ENCODE measurements at places on chromosomes 7 and 10.

GRCh38 chr7:28623863-28624262 is 211.5 kb downstream of the CREB5 start:
- DNase-seq: no peak

DNA sequence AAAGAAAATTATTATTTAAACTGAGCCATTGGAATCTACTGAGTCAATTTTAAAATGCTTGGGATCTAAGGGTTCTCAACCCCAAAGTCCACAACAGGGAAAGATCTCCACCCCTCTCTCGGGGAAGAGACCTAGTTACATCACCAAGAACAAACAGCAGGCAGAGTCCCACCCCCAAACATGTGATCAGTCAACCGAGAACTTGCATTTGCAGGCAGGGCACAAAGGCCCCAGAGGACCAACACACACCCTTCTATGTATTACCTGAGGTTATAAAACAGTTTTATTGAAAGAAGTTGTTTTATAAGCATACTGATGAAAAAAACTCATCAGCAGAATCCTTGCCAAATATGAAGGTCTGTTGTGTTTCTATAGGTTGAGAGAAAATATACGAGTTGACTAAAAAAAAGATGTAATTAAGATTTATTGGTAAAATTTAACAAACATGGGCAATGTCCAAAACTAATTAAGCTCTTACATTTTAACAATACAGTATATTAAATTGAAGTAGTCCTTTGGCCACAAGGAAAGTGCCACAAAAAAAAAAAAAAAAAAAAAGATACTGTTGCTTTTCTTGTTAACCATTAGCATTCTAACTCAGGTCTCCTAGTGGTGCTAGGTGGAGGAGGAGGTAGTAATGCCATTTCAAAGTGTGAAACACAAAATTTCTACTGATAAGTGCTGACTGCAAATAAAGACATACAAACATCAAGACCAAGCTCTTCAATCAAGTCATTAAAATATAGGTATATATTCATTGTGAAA is 975 bp upstream of the USP54 start:
- DNase-seq: peak; percentile 38

DNA sequence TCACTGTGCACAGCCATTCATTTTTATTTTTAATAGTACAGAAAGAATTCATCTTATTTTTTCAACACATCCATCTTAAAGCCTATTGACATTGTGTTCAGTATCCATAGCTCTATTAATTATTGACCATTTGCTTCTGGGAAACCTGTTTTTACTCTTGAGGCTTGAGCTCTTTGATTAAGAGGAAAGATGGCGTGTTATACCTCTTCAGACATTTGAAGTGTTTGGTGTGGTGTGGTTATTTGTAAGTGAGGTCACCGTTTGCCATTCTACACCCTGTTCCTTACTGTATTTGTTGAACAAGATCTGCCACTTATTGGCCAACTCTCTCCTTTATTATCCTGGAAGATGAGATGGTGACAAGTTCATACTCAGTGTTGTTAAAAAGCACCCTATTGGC is 18.4 kb downstream of the C7orf57 start:
- DNase-seq: no peak

DNA sequence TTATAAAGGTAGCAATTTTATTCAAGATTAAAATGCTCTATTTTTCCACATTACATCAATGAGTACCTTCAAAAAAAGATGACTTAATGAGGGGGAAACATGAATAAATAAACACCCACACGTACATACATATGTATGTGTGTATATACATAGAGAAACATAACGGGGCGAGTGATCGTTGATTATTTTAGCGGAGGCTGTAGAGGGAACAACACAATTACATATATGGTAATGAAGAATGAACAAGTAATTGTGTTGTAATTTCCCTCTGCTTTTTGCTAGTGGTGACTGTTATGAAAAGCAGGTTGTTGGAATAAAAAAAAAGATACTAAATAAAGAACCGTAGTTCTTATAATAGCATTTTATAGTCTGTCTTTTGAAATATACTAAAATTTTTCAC is 63.2 kb downstream of the CACNB2 start:
- DNase-seq: no peak

DNA sequence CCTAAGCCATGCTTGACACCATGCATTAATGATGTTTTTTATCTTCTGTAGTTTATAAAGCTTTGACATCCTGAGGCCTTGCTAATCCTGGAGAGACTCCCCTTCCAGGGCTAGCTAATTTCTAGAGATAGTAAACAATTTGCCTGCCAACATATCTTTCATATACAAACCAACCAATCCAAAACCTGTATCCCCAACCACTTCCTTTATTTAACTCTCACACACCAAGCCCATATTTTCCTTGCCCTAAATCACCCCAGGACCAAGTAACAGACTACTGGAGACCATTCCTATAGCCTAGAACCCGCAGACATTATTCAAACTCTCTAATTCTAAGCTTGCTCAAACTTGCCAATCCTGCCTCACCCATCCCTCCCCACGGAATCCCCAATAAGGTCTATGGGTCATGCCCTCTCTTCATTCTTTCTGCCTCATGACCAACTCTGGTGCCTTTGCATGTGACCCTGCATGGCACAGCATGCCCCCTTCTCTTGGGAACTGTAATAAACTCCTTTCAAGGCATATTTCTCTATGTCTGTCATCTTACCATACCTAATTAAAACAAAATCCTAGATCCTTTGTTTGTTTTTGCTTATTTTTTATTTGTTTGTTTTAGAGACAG is 116.6 kb upstream of the CACUL1 start:
- DNase-seq: no peak

GRCh38 chr7:130384371-130384801 is 4.1 kb downstream of the CPA1 start:
- DNase-seq: no peak

DNA sequence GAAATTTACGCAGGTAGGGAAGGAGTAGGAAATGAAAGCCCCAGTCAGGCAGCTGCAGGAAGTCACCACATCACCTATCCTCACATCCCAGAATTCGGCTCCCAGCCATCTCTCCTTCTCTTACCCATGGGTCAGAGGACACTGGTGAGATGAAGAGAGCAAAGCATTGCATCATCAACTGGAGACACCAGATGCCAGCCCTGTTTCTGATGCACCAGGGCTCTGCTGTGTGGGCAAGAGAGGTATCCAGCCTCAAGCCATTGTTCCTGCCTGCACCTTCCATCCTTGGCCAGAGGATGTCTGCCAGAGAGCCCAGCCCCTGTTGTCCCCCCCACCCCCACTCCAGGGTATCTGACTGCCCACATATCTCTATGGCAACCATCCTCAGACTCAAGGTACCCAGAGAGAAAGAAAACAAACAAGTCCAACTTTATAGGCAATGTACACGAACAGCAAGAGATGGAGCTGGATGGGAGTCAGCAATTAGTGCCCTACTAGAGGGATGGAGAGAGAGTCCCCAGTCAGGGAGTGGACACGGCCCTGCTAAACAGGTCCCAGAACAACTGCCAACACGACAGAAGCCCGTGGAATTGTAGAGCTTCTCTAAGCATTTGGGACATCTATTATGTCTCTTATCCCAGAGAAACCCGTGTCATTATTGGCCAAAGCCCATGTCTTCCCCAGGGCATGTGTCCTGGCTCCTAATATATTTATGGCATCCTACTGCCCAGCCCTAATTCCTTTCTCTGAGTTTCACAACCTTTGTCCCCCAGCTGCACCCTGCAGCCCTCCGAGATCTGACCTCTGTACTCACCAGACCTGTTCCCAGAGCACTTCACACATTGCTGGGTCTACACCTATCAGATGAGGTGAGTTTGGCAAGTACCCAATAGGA is 2.8 kb downstream of the CAMK2G start:
- DNase-seq: no peak

DNA sequence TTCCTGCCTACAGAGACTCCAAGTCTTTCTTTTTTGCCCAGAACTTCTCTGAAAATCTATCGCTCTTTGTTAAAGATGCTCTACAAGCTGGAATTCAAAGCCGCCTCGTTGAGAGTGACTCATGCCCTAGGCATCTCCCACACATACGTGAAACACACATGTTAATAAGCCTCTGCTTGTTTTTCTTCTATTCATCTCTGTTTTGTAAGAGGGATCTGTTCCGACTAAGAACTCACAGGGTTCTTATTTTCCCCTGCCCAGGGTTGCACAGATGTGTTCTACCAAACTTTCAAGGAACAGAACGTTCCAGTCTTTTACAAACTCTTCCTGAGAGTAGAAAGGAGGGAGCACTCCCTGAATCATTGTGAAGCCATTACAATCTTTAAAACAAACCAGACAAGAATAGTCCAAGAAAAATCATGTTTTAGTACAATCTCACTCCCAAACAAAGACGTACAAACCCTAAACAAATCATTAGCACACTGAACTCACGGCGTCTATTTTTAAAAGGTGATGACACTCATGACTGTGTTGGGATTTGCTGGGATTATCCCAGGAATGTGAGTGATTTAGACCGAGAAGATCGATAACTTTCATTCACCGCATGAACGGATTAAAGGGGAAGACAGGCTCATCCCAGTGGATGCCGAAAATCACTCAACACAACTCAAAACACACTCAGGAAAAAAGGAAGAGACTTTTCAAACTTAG is 55.3 kb upstream of the INPP5A start:
- DNase-seq: no peak

GRCh38 chr7:114825423-114825951 is 96.4 kb upstream of the MDFIC start:
- no peak for DNase-seq

DNA sequence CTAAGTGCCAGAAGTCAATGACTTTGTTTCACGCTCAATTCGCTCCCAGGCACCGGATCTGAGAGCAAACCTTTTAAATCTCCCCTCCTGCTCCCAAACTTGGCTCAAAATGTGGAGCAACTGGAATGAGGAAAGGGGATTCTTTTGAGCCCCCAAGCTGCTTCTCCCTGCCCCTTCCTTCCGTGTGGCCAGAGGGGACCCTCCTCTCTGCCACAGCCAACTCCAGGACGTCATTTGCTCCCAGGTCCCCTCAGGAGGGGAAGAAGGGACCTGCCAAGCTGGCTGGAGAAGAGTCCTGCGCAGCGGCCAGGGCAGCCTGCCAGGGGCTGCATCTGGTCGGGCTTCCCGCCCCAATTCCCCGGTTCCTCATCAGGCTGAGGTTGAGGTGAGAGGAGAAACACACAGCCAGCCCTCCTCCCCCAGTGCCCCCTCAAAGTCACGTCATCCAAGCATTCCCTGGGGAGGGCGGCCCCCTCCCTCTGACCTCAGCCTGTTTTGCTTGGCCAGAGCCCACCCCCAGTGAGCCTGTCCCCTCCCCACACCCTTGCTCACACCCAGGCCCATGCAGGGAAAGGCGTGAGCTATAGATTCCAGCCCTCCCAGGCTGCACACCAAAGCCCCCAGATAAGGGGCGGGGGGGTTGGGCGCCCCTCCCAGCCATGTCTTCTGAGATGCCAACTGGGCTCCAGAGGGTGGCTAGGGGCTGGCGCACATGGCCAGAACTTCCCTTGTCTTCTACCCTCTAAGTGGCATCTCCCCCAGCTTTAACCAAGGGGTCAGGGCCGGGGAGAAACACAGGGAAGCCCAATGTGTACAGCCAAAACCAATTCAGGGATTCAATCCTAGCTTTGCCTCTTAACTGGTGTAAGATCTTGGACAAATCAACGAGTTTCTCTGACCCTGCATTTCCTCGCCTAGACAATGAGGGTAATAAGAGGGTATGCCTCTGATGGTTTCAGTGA is 35.0 kb downstream of the SH3PXD2A start:
- DNase-seq: no peak

DNA sequence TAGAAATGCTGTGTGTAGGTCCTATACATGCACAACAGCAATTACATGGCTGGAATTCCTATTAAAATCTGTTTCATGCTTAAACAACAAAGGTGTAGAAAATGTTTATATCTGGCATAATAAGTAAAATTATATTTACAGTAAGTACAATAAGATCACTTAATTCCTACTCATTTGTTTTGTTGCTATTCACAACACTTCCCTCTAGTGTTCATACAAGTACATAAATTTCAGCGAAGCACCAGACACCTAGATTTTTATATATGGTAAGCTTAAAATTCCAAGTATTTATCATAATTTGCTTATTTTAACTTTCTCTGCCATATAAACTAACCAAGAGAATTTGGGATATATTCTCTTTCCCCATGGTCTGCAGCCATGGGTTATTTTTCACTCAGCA is 51.8 kb upstream of the ANK3 start:
- DNase-seq: no peak

DNA sequence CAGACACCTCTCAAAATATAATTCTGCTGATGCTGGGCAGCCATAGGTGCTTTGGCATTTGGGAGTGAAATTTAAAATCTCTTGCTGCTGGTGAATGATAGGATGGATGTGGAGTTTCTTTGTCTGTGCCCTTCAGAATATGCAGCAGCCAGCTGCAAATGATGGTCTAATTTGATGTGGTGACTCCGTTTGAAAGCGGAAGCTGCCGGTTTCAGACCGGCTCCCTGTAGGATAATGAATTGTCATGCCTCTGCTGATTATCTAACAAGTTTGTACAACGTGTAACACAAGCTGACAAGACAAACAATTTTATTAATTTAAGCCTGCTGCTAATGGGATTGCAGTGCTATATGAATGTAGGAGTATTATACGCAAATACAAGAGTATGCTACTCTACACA is 103.5 kb downstream of the SND1 start:
- DNase-seq: no peak

DNA sequence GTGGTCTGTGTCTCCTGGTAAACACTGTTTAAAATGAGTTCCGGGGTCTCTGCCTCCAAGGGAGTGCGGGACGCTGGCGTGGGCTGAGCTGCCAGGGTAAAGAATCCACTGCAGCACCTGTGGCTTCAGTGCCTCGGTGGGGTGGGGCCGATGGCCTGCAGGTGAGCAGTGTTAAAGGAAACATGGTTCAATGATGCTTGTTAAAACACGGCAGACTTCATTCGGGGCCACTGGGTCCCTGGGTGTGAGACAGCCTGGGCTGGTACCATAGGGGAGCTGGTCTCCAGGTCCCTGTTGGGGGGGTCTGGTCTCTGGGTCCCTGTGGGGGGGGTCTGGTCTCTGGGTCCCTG is 24.9 kb upstream of the KNDC1 start:
- no peak for DNase-seq

- no peak for DNase-seq
Observed at GRCh38 chr10:109939315-109939961, 16.1 kb upstream of the XPNPEP1 start.

- no peak for DNase-seq
Observed at GRCh38 chr10:80697926-80698325, 160.2 kb downstream of the SH2D4B start.

GRCh38 chr10:114420811-114421485 is 16.6 kb upstream of the AFAP1L2 start:
- DNase-seq: no peak
